T1000 (cell line): ENCODE measurements at places on chromosomes 11 and 22.

GRCh38 chr11:97722065-97722464 lies 1298.7 kb upstream of the CNTN5 start:
- DNase-seq = peak; percentile 47

GRCh38 chr22:25722626-25723025 lies 19.4 kb upstream of the MYO18B start:
- no peak for DNase-seq

- no peak for DNase-seq
Observed at GRCh38 chr11:8262552-8263108, 1.0 kb downstream of the LMO1 start.

DNA sequence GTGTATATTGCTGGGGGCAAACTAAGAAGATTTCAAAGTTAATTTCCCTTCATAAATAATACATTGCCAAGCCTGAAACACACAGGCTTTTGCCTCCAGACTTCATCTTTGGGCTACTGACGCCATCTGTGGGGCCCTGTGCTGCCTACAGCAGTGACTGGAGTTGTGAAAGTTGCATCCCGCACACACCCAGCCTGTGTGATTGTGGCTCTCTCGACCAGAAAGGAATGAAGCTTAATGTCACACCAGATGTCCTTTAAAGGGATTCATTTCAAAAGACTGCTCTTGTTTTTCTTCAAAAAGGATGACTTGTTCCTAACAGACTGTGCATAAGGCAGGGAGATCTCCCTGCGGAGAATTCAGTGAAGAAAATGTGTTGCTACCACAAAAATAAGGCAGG lies 210.5 kb downstream of the FAM181B start:
- no peak for DNase-seq
